ENCODE measurements at places on chromosomes 4 and X.

GRCh38 chrX:43836435-43837184 lies 45.6 kb downstream of the MAOB start:
- DNase-seq = no peak

DNA sequence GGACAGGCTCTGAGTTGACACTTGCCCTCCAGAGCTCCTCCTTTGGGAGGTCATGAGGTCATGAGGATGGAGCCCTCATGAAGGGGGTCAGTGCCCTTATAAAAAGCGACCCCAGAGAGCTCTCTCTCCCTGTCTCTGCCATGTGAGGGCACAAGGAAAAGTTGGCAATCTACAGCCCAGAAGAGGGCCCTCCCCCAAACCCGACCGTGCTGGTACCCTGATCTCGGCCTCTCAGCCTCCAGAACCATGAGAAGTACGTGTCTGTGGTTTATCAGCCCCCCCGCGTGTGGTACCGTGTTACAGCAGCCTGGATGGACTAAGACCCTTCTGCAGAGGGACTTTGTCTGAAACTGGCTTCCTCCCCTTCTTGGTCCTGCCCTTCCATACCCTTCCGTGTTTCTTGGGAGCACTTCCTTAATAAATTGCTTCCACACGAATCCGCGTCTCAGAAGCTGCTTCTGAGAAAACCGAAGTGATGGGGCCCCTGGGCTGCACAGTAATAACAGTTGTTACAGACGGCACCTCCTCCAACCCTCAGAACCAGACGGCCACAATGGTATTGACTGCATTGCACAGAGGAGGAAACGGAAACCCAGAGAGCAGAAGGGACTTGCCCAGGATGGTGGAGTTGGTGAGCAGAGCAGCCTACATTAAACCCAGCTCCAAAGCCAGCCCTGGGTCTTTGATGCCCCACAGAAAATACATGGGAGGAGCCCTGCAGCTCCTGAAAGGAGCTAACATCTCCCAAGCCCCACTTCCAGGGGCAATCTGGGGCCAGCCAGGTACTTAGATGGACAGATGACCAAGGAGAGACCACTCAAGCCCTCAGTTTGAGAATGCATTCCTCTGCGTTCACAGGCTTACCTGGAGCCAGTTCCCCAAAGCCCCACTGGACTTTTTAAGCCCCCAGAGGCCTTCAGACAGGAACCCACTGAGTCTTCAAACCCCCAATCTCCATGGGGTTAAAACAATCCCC lies 242.7 kb downstream of the BCOR start:
- no peak for DNase-seq

DNA sequence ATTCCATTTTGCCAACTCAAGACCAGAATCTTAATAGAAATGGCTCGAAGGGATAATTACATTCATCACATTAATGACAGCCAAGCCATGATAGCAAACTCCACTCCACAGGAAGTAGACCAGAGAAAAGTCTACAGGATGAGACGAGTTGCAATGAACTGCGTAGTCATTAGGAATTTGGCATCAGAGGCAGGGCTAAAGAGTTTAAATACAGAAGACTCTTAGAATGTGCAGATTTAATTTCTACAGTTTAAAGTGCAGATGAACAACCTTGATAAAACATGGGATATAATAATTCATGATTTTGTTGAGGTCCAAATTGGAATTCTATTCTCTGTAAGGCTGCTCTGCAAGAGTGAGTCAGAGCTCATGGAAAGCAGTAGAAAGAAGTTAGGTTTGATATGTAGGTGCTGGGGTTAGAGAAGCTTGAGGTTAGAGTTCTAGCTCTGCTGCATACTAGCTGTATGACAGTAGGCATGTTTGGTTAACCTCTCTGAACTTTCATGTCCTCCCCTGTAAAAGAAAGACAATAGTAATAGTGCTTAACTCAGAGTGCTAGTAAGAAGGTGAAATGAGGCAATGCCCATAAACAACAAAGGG lies 32.2 kb downstream of the LNX1 start:
- no peak for DNase-seq

GRCh38 chr4:173459857-173460256 lies 60.9 kb upstream of the SCRG1 start:
- no peak for DNase-seq

DNA sequence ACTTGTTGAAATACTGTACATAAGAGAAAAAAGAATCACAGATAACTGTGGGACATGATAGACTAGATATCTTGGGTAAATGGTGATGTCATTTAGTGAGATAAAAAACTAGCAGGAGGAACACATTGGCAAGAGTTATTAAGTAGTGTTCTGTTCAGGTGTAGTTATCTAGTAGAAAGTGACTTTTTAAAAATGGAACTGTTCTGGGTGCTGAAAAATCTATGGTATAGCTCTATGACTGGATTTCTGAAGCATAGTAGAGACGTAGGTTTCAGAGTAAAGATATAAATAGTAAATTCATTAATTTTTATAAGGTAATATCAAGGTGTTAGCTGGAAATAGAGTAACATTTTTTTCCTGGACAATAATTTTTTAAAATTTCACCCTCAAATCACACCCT lies 225.1 kb upstream of the UGT8 start:
- no peak for DNase-seq

DNA sequence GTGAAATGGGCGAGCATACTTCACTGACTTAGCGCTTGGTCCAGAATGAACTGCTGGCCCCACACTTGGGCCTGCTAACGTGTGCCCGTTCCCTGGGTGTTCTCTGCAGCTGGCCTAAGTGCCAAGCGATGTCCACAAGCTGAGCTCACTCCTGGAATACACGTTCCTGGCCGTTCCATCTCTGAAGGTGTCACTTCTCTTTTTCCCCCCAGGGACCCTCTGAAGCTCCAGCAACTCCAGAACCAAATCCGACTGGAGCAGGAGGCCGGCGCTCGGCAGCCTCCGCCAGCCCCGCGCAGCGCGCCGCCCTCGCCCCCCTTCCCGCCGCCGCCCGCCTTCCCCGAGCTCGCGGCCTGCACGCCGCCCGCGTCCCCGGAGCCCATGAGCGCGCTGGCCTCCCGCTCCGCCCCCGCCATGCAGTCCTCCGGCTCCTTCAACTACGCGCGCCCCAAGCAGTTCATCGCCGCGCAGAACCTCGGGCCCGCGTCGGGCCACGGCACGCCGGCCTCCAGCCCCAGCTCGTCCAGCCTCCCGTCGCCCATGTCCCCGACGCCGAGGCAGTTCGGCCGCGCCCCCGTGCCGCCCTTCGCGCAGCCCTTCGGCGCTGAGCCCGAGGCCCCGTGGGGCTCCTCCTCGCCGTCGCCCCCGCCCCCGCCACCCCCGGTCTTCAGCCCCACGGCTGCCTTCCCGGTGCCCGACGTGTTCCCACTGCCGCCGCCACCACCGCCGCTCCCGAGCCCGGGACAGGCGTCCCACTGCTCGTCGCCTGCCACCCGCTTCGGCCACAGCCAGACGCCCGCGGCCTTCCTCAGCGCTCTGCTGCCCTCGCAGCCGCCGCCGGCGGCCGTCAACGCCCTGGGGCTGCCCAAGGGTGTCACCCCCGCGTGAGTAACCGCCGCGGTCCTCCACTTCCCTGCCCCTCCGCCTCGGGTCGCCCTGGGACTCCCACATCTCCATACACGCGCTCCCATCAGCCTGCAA lies 132.3 kb downstream of the CBR4 start:
- DNase-seq = peak; percentile 84

DNA sequence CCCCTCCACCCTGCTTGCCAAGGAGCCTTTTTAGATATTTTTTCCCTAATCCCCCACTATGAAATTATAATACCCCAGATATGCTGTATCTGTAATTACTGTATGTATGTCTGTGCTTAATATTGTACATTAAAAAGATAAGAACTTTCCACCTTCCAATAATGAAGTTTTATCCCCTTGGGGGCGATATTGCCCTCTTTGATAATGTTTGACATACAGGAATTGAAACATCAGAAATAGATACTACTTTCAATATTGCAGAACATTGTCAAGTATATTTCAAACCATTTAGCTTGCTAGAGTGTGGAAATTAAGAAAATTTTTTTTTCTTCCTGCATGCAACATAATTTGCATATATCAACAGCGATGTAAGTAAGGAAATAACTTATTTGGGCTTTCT lies 58.9 kb downstream of the NAF1 start:
- DNase-seq = no peak

DNA sequence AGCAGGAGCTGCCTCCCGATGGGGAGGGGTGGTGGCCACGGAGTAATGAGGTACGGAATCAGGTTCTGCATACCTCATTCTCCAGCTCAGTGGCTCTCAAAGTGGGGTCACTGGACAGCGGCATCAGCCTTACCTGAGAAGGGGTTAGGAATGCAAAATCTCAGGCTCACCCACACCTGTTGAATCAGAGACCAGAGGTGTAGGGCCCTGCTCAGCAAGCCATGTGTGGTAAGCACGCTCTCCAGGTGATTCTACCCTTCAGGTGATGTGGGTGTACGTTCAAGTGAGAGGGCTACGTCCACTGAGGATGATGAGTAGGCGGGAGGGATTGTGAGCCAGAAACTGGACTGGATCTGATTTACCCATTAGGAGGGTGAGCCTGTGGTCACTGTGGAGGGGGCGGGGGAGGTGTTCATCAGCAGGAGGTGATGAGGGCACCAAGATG lies 65.8 kb downstream of the ANAPC4 start:
- no peak for DNase-seq

GRCh38 chrX:155052738-155053498 lies 18.0 kb downstream of the CMC4 start:
- DNase-seq = no peak

- no peak for DNase-seq
Measured at GRCh38 chr4:13782231-13782630, 154.7 kb upstream of the BOD1L1 start.

DNA sequence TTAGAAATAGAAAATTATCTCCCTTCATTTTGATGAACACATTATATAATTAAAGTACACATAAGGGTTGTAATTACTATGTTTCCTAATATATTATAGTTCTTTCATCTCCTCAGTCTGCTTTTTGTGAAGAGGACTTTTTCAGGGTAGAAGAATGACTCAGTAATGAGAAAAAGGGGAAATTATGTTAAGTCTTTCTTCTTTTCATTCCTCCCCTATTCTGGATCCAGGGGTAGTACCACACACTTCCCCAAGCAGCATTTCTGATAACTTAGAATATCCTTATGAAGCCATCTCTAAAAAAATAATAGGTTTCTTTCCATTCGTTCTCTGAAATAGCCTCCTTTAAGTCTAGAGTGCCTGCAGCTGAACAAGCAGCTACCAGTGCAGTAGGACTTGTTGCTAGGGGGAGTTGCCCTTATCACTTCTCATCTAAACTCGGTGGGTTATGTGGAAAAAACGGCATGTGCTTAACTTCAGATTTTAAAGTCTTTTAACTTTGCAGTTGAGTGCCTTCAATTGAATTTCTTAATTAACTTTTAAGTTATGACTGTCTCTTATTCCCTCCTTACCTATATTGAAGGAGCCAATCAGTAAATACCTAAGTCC lies 184.8 kb downstream of the ARHGAP24 start:
- no peak for DNase-seq

- DNase-seq = peak; percentile 48
Measured at GRCh38 chrX:50206753-50207152, 2.2 kb downstream of the CCNB3 start.

GRCh38 chrX:98380556-98380955 lies 1496.8 kb downstream of the RPA4 start:
- peak; percentile 63 for DNase-seq

DNA sequence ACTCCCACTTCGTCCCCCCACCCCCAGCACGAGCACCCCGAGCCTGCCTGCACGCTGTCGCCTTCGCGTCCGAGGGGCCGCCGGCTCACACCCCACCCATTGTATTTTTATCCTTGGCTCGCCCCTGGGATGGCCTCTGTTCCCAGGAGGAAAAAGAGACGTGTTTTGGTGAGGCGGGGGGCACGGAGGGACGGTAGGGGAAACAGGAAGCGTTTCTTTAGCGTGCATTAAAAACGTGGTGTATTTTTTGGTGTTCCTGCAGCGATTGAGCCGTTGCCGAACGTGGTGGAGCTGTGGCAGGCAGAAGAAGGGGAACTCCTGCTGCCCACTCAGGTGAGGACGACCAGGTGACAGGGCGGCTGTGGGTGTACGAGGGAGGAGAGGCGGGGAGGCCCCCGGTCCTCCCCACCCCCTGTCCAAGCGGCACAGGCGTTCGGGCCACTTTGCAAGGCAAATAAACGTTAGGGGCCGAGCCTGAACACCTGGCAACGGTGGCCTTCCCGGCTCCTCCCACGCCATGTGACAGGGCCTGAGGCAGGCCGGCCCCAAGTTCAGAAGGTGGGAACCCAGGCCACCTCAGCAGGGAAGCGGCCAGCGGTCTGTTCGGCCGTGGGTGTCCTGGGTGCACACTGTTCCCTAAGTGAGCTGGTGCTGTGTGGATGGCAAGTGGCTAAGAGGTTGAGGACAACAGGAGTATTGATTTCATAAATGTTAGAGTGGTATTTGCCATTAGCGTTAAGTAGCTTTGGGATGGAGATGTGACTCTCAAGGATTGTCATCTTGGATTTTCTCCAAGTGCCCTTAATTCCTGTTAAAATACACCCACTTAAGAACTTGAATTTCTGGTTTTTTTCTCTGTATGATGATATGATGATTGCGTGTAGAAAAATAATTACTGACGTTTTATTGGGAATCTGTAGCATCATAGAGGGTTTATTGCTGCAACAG lies 1.1 kb downstream of the TMEM131L start:
- DNase-seq = peak; percentile 90

DNA sequence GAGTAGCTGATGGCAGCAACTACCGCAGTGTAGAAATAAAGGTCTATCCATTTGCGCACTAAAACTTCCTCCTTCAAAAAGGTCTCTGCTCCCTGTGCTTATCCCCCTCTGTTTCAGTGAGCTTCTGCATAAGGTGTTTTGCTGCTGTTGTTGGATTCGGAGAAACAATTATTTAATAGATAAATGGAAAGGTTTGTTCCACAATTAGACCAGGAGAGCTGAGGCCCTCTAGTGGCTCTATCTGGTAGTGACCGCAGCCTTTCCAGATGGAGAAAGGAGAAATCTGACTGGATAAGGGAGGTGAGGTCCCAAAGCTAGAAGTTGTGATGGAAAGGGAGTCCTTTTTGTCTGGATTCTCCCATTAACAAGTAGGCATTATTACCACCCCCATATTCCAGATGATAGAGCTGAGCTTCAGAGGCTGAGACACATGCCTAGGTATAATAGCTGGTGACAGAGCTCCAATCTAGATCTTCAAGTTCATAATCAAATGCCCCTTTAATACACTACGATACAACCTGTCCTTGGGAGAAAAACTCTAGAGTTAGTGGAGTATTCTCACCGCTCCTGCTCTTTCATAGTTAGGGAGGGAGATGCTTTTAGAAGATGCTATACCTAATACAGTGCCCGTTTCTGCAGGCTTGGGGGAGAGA lies 5.1 kb upstream of the GABRQ start:
- peak; percentile 87 for DNase-seq

DNA sequence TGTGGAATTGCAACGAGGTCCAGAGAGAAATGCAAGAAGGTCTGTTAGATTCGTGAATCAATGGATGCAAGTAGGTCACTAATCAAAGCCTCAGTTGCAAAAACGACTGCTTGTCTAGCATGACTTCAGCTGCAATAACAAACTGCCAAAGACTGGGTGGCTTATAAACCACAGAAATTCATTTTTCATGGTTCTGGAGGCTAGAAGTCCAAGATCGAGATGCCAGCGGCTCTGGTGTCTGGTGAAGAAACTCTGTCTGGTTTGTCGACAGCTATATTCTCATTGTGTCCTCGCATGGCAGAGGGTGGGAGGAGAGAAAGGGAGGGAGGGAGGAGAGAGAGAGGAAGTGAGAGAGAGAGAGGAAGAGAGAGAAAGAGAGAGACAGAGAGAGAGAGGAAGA lies 114.7 kb downstream of the MXRA5 start:
- DNase-seq = no peak

GRCh38 chr4:97349468-97350186 lies 793.6 kb downstream of the STPG2 start:
- no peak for DNase-seq
